Hematopoietic multipotent progenitor cell treated with erythropoietin and hydrocortisone succinate and interleukin-3 and kit ligand, for 17 days (in vitro differentiated cells): ENCODE measurements at places on chromosomes 2 and 18.
A peak's percentile ranks its signal among the peaks of the same experiment; 100 is the strongest.

GRCh38 chr2:216075510-216076485 is 5.8 kb downstream of the PECR start:
- DNase-seq: no peak

DNA sequence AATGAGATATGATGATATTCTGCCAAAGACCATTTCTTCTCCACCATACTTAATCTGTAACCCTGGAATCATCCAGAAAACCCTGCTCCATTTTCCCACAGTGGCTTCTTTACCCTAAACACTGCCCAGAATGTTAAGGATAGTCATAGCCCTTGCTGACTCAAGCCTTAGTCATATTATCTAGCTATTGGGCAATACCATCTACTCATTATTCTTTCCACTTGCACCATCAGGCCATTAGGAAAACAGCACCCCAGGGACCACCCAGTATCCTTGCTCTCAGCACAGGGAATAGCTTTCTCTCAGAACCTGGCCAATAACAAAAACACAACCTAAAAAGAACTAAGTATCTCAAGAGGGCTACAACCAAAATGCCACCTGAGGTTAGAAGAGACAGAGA is 445.7 kb upstream of the SLC14A2 start:
- DNase-seq: no peak

GRCh38 chr2:189402932-189403331 is 38.3 kb upstream of the WDR75 start:
- DNase-seq: no peak

- DNase-seq: no peak
Observed at GRCh38 chr2:170029551-170029950, 148.4 kb upstream of the MYO3B start.

GRCh38 chr18:9613550-9614400 is 584 bp downstream of the PPP4R1 start:
- peak; percentile 41 for DNase-seq

DNA sequence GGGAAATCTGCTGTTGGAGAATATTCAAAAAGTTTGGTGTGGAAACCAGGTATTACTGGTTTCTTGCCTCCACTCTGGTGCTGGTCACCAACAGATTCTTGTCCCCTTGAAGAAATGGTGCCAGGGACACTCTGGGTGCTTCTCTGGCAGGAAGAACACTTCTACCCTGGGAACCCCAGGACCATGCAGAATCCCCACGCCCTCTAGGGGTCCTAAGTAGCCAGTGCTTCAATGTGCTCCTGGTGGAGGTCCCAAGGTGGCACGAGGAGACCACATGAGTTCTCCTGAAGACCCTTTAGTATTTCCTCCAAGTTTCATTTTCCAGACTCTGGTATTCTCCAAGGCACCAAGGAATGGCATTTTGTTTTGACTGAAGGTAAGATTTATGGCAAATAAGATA is 380.6 kb downstream of the TSN start:
- peak; percentile 11 for DNase-seq

DNA sequence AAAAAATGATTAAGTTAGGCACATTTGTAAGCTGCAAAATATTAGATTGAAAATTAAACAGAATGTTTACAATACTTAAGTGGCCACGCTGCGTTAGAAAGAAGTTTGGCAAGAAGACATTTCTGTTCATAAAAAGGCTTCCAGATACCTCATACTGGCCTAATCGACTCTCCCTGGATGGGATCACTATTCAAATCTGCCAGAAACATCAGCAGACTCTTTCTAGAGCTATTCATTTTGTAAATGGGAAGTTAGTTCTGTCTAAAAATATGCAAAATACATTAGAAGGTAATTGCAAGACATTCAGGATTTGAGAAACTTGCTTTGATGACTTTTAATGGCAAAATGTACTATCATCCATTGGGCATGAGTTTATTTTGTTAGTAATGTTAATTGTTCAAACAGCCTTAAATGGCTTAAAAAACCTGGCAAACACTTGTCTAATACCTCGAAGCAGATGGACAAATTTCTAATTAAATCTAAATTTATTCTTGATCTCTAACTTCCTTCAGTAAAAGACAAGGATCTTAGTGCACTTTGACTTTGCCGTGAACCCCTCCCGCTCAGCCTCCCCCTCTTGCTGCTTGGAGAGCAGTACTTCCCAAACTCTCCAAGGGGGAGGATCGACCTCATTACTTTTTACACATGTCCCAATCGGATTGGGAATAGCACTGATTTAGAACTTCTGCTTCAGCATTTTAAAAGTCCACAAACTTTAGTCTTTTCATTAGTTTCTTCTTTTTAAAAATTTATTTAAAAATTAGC is 103.5 kb downstream of the SMIM21 start:
- no peak for DNase-seq

DNA sequence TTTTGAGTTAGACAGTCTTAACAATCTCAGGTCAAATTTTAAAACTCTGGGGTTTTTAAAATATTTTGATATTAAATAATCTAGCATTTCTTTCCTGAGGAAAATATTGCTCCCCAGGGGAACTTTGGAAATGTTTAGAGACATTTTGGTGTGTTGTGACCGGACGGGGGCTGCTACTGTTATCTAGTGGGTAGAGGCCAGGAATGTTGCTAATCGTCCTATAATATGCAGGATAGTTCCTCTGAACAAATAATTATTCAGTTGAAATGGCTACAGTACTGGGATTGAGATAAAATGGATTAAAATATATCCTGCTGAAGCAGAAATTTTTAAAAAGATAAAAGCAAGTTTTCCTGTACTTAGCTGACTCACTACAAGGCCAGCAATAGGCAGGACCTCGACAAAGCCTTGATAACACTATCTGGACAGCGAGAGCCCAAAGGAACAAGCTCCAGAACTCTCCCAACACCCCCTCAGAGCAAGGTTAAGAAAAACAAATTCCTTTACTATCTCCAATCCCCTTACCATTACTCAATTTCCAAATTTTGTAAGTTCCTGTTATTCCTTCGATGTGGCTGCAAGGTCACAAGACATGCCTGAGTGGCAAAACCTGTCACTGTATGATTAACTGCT is 1407.4 kb downstream of the SUCLG1 start:
- DNase-seq: no peak

- DNase-seq: no peak
Observed at GRCh38 chr2:110940376-110940910, 180.3 kb upstream of the BCL2L11 start.

DNA sequence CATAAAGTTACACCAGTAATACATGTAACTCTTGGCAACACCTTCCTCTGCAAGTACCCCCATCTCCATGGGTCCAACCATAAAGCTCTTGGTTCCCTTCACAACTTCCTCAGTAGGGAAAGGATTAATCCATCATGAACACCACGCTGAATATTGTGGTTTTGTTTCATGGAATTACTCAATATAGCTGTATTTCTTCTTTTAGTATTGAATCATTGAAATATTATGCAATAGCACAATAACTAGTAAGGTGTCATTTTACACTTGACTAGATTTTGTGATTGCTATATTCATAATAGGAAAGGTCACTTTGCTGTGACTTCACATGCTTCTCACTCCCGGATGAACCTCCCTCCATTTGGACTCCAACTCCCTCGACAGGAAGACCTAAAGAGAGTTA is 29.7 kb upstream of the PID1 start:
- DNase-seq: no peak
